ENCODE measurements at places on chromosomes 6 and 20.

- DNase-seq, result peak; percentile 69
Observed at GRCh38 chr6:132388291-132388690, 13.0 kb downstream of the MOXD1 start.

DNA sequence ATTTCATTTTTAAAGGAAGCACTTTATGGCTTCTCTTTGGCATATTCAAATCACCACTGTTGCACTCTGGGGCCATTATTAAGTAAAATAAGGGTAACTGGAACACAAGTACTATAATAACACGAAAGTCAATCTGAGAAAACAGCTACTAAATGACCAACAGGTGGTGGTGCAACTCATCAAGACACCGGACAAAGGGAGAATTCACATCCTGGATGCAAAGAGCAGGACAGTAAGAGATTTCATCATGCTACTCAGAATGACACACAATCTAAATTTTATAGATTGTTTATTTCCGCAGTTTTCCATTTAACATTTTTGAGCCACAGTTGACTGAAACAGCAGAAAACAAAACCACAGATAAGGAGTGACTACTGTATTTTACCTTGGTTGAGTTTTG lies 27.6 kb upstream of the LY86 start:
- no peak for DNase-seq

DNA sequence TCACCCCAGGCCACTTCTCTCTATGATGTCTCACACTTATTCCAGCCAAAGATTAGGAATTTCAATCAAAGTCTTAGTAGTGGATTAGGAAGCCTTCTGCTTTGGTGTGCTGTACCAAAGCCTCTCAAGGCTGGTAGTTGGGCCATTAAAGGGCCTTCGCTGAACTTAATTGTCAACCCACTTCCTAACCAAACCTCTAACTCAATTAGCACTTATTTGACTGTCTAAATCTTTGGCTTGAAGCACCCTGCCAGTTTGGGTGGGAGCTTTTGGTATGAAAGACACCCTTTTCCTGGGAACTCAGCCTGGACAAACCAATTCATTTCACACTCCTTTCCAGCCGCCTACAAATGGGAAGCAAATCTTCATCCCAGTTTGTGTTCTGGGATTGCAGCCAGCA lies 81.5 kb downstream of the BMP2 start:
- DNase-seq, result no peak

DNA sequence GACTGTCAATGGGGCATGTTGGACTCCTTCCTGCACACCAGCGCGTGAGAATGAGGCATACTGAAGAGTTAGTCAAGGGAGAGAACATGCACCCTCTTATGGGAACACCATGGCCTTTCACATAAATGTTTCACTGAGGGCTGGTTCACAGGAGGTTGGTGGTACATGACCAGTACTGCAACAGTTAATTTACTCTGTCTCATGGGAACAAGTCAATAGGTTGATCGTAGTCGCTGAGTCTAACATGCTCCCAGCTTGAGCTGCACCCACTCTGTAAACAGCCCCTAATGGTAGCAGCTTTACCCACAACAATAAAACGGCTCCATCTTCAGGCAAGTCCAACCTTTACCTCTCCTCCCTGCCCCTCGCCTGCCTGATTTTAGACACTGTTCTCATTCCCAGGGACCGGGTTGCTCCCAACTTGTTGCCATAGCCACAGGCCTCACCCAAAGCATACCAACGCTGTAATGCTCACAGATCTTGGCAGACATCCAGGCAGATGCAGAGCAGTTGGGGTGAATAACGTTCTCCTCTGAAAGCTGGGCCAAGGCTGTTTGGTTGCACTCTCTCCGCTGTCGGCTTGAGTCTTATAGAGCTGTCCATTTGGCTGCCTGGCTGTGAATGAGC lies 111.3 kb downstream of the LY86 start:
- peak; percentile 11 for DNase-seq

GRCh38 chr20:42093542-42094440 lies 475.6 kb upstream of the CHD6 start:
- no peak for DNase-seq

- DNase-seq, result no peak
Observed at GRCh38 chr20:46642265-46642968, 8.8 kb downstream of the SLC13A3 start.

- DNase-seq, result no peak
Observed at GRCh38 chr6:71034563-71035345, 77.9 kb upstream of the B3GAT2 start.

DNA sequence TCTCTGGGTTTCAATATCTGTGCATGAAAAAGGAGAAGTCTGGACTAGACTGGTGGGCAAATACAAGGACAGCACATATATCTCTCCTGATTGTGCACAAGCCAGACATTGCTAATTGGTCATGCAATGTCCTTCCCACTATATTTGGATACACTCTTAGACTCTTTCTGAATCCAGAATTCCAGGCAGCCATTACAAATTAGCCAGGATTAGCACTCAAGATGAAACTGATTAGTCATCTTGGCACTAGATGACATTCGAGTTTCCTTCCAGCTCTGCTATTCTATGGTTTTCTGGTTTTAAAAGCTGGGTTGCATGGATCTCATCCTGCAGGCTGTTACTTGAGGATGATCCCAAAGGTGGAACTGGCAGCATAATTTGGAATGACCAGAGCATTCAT lies 73.2 kb downstream of the SCP2D1 start:
- DNase-seq, result no peak

DNA sequence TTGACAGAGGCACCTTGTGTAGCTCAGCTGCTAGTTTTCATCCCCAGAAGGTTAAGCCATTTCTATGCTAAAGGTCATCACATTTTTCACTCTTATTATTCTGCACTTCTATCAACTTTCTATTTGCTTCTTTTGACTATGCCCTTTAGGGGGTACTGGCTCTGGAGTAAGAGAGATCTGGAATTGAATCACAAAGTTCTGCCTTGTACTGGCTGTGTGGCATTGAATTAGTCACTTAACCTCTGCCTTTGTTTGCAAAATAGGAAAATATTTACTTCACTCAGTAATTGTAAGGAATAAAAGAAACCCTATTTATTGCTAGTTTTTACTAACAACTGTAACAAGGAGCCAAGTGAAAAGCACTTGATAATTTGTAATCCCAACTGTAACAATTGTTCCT lies 56.8 kb upstream of the MTRF1L start:
- no peak for DNase-seq

- DNase-seq, result no peak
Observed at GRCh38 chr6:63496361-63496804, 75.9 kb upstream of the LOC128125822 start.

DNA sequence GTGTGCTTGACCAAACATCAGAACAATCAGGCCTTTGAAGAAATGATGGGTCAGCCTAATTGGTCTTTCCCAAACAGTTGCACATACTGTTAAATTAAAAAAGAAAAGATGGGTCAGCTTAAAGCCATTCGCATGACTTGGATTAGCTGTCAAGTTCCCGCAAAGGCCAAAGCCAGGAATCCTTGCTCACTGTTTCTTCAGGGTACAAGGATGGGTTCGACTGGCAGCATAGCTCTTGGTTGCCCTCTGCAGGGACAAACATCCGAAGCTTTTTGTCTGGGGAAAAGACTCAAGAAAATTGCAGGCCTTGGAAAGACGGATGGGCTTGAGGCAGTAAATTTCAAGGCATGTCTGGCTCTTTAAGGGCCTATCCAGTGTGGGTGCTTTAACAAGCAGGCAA lies 168.0 kb downstream of the HDGFL1 start:
- DNase-seq, result peak; percentile 42

GRCh38 chr6:26383624-26384417 lies 913 bp downstream of the BTN2A2 start:
- peak; percentile 39 for DNase-seq

DNA sequence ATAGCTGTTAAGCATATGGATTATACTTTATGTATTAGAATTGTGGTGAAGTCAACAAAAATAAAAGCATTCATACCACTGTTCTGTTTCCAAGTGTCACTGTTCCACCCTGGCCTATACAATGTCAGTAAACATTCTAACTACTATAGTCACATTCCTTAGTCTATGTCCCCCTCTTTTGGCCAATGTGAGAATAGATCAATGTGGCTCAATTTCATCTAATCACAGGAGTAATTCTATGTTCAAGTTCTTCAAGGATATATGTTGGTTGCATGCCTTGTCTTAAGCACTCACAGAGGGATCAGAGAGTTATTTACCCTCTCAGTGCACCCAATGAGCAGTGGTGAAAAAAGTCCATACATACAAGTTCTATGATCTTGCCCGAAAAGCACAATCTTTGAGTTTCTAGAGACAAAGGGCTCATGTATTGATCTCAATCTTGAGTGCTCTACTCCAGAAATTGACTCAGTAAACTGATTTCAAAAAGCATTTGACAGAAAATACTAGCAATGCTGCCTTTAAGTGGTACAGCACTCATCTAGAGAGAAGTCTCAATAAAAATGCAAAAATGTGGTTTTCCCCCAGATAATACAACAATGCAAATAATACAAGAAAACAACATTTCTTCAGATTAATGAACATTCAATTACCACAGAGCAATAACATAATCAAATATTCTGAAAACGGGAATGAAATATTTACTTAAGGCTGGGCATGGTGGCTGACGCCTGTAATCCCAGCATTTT lies 16.5 kb downstream of the SMLR1 start:
- peak; percentile 56 for DNase-seq

GRCh38 chr6:157555455-157556143 lies 174.6 kb downstream of the ZDHHC14 start:
- peak; percentile 48 for DNase-seq

DNA sequence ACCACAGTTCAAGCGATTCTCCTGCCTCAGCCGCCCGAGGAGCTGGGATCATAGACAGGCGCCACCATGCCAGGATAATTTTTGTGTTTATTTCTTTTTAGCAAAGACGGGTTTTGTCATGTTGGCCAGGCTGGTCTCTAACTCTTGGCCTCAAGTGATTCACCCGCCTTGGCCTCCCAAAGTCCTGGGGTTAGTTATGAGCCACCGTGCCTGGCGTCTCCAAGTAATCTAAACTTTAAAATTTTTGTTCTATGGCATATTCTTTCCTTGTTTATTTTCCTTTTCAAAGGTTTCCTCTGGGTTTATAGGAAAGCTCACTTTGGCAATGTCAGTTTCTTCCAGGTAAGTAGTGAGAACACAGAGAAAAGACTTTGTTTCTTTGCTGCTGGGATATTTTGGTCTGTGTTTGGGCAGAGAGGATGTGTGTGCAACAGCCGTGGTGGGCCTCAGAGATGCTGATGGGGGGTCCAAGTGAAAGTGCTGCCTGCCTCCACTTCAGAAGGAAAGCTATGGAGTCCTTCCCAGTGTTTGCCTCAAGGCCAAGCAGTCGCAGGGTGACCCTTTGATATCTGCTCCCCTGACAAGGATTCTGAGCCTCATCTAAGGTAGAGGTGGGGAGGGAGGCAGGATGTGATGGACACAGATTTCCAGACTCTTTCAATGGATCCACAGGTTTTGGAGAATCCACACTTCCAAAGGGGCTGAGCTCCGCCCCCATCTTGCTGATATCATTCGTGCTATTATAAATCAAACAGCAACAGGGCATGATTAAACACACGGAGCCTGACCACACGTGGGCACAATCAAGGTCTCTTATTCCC lies 2.3 kb downstream of the LRP11 start:
- DNase-seq, result no peak

DNA sequence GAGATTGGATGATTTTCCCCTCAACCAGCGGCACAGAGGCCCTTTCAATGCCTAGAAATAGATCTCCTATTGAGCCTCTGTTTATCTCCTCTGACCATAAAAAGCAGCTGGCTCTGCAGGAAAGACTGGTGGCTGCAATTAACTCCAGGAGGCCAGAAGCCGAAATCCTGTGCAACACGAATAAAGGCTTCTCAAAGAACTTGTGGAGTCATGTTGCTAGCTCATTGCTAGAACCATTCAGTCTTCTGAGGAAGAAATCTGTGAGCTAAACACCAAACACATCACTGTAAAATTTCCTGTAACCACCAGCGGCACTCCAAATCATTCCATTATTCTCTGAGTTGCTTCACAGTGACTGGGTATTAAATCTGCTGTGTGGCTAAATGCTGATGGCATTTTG lies 49.1 kb upstream of the TPD52L1 start:
- peak; percentile 32 for DNase-seq

GRCh38 chr20:8855315-8855714 lies 213.6 kb upstream of the PLCB4 start:
- DNase-seq, result no peak

DNA sequence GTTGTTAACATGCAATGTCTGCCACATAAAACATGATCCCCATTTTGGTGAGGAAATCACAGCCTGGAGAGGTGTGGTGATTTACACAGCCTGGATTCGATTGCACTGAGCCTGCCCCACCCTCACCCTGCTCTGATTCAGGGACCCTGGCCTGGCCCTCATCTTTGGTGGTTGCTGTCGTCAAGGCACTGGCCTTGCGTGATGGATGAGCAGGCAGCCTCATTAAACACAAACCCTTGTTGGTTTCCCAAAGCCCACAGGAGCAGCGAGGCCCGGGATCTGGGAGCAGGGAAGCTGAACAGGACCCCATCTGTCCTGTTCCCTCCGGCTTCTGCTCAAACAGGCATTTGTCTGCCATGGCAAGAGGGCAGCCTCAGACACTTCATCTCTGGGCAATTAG lies 70.8 kb downstream of the CHMP4B start:
- DNase-seq, result no peak

DNA sequence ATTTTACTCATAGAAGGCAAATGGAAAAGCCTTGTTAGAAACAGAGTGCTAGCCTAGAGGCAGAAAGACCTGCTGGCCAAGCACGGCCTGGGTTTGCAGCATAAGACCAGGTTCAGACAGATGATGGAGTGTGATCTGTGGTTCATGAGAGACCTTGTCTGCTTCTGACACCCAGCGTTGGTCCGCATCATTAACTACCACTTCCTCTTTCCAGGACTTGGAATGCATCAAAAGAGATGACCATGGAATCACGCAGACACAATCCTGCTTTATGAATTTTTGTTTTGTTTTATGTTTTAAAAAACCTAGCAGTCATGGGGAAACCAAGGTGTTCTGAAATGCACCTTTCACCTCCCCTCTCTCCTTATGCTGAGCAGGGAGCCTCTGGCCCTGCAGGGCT lies 76.8 kb upstream of the SYNDIG1 start:
- no peak for DNase-seq

- no peak for DNase-seq
Observed at GRCh38 chr20:36155991-36156390, 1.5 kb downstream of the EPB41L1 start.

GRCh38 chr6:130447374-130447773 lies 81.6 kb downstream of the TMEM200A start:
- DNase-seq, result no peak

- DNase-seq, result no peak
Observed at GRCh38 chr6:100342830-100343229, 121.9 kb downstream of the SIM1 start.

- no peak for DNase-seq
Observed at GRCh38 chr6:108222504-108222903, 38.3 kb downstream of the SNX3 start.
